Stimulated activated CD4-positive, alpha-beta T cell treated with anti-CD3 and anti-CD28 coated beads, Interleukin-12 subunit alpha, Interleukin-12 subunit beta, amount 100 ng/mL, for 4 hours (primary cell): ENCODE measurements at places on chromosomes 6 and 20.

GRCh38 chr6:157273756-157274470, 49.4 kb downstream of the TMEM242 start:
- peak; percentile 62 for DNase-seq

GRCh38 chr20:761418-762381, 6.6 kb downstream of the SLC52A3 start:
- DNase-seq: no peak

GRCh38 chr6:121711472-121711871, 276.0 kb downstream of the GJA1 start:
- no peak for DNase-seq

GRCh38 chr20:62236200-62236599, 2.1 kb upstream of the OSBPL2 start:
- DNase-seq: no peak

DNA sequence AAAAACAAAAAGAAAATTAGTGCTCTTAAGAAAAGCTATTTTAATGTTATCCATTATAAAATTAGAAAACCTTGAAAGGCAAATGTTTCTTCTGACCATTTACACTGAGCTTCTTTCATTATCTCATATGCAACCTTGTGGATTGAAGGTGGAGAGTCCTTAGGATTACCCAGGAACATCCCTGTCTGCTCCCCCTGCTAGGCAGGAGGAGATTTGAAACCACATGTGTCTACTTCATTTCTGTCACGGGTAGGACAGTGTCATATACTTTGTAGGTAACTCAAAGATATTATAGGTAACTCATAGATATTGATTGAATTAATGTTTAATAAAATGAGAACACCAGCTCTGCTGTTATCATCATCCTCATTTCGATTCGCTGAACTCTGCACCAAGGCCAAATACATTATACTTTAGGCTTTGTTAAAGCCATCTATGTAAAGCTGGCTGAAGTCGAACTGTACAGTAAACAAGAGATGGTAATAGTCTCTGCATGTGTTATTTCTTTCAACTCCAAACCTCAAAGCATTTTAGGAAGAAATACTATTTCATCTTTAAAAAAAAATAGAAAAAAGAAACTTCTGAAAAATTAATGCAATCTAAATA, 49.5 kb downstream of the HDAC2 start:
- DNase-seq: no peak
